ENCODE measurements at places on chromosomes 4 and X.

DNA sequence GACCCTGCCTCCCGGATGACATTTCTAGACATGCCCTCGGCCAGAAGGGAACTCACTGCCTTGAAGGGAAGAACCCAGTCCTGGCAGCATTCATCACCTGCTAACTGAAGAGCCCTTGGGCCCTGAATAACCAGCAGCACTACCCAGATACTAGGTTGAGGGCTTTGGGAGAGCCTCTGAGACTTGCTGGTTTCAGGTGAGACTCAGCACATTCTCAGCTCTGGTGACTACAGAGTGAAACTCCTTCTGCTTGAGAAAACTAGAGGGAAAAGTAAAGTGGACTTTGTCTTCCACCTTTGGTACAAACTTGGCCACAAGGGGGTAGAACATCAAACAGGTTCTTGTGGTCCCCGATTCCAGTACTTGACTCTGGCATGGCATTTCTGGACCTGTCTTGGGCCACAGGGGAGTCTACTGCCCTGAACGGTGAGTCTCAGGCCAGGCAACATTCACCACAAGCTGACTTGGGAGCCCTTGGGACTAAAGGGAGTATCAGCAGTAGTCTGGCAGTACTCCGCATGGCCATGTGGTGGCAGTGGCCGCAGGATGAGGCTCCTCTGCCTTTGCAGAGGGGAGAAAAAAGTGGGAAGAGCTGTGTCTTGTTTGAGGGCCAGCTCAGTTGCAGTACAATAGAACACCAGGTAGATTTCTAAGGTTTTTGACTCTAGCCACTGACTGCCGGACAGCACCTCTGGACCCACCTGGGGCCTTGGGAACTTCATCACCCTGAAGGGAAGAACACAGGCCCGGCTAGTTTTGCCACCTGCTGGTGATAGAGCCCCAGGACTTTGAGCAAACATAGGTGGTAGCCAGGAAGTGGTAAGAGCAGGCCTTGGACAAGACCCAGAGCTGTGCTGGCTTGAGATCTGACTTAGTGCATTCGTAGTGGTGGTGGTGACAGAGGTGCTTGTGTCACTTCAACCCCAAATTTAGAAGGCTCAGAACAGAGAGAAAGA is 414.8 kb downstream of the OPHN1 start:
- peak; percentile 19 for DNase-seq

- peak; percentile 96 for DNase-seq
These were observed at the start of gene PORCN for GRCh38 chrX:48508400-48509244. PORCN (plus strand) TSS chrX:48508992; CDS start chrX:48509821, 829 bp downstream.

GRCh38 chr4:145066063-145066501 is 31.9 kb downstream of the ANAPC10 start:
- DNase-seq = peak; percentile 15

GRCh38 chrX:136148391-136148790 is 1.1 kb downstream of the FHL1 start:
- DNase-seq = no peak

GRCh38 chr4:185520119-185520518 is 15.2 kb downstream of the PDLIM3 start:
- no peak for DNase-seq

- no peak for DNase-seq
These were observed 58.7 kb downstream of the RASGEF1B start for GRCh38 chr4:81412946-81413495.
